ENCODE measurements at places on chromosomes 3 and 15. TPM values are rescaled to one million over a fixed set of nuclear protein-coding genes. Genes with fewer than 3 reads are reported as not detected.
A peak's percentile ranks its signal among the peaks of the same experiment; 100 is the strongest.

DNA sequence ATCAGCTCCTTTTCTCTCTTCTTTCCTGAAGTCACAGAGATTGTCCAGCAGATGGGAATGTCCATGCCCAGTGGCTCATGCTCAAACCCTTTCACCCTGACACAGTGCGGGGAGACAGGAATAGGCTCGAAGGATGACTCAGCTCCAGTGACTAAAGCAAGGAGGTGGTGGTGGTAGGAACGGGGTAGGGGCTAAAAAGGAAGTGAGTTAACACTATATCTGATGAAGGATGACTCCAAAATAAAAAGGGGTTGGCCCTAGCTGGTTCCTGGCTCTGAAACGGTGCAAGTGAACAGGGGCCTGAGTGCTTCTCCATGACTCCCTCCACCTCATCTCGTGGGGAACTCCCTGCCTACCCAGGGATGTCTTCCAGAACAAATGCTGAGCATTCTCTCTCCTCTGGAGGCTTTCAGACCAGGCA lies 167.4 kb upstream of the LPP start:
- no peak for DNase-seq

KNG1 gene
- not detected for total RNA-seq

GRCh38 chr15:62867844-62868243 lies 174.7 kb upstream of the TPM1 start:
- DNase-seq, result no peak

ACTC1 gene
- total RNA-seq, result 2.8 TPM

DNA sequence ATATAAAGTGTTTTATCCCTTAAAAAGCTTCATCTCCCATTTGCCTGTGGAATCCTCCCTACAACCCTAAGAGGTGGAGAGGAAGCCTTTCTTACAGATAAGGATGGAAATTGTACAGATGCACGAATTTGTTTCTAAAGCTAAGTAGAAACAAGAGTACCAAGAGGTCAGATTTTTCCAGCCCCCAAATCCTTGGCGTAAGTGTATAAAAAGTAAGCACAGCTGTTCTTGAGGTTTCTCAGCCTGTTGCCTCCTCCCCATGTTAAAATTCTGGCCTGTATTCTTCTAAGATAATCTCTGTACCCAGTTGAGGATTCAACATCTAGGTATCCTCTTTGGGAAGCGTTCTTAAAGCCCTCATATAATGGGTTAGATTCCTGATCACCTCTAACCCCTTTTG lies 34.9 kb downstream of the RAB7A start:
- no peak for DNase-seq

RBM5 gene
- total RNA-seq, result 196 TPM

- peak; percentile 99 for DNase-seq
Measured at GRCh38 chr15:64841344-64842095, at the start of gene PLEKHO2. TSS of gene PLEKHO2 (plus strand) at chr15:64841915. CDS start at chr15:64842017, 102 bp downstream.

TUSC7 gene
- not detected for total RNA-seq

DNA sequence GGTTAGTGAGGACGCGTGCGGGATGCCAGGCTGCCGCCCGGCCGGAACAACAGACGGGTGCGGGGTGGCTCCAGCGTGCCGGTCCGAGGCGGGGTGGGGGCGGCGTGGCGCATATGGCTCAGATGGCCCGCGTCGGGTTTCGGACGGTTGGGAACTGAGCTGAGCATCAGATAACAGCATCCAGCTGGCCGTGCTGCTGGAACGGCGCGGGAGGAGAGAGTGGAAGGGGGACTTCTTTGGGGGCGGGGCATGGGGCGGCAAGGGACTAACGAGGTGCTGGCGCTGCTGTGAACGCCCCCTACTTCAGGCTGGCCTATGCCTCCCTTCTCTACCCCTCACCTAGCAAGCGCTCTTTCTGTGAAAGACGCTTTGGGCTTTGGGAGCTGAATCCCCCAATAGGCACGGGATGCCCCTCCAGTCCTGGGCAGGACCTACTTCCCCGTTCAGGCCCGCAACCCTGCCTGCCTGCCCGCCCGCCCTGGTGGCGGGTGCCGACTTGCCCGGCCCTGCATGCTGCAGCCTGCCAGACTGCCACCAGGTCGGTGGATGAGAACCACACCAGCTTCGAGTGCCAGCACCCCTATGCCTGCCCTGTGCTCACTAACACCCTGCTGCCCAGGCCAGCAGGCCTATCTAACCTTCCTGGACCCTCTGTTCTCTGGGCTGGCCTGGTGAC lies 542 bp downstream of the INKA1 start:
- DNase-seq, result peak; percentile 90

TBC1D21 gene
- total RNA-seq, result not detected

WWTR1 gene
- total RNA-seq, result 63.7 TPM

IQCH gene
- 1.7 TPM for total RNA-seq

DNA sequence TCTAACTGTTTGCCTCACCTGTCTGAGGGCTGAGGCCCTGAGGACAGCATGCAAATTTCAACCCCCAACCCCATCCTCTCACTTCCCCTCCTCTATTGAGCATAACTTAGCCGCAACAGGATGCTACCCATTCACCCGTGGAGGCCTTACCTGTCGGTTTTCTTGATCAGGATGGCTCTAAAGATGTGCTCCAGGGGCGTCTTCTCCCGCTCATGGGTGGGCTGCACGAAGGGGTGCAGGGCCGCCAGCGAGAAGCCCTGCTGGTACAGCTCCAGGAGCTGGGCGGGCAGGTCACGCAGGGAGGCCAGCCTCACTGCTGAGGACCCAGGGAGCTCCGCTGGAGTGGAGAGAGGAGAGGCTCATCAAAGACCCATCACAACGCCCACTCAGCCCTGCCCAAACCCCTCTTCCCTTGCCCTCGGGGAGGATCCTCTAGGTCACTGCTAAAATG lies 79.8 kb downstream of the RFTN1 start:
- peak; percentile 79 for DNase-seq

- no peak for DNase-seq
Measured at GRCh38 chr15:48281674-48282073, 49.6 kb upstream of the DUT start.

PTX3 gene
- 21.4 TPM for total RNA-seq

ARNT2 gene
- 5.0 TPM for total RNA-seq

All from spleen (tissue), 13 donors.